Smooth muscle cell of the coronary artery (primary cell): ENCODE measurements at places on chromosomes 16 and 17. TPM values are rescaled to one million over a fixed set of nuclear protein-coding genes. Genes with fewer than 3 reads are reported as not detected.

The MNT gene
- total RNA-seq: 4.1 and 9.5 TPM in 2 replicates

The HBA2 gene
- 0.23 TPM in 1 of 2 replicates, not detected in the other for total RNA-seq

The SLC43A2 gene
- total RNA-seq: 7.8 and 16.5 TPM in 2 replicates

The PRKCA gene
- total RNA-seq: 12.4 and 19.1 TPM in 2 replicates

The SGCA gene
- total RNA-seq: 1.8 and 8.4 TPM in 2 replicates

The CHST6 gene
- 0.94 and 1.7 TPM in 2 replicates for total RNA-seq

The KCNAB3 gene
- total RNA-seq: 0.15 TPM in 1 of 2 replicates, not detected in the other

The BCL6B gene
- 0.30 and 0.47 TPM in 2 replicates for total RNA-seq

The CFAP97D1 gene
- total RNA-seq: under 0.01 TPM in 1 of 2 replicates, not detected in the other

The NCOR1 gene
- total RNA-seq: 60.7 and 66.1 TPM in 2 replicates

The MED13 gene
- total RNA-seq: 20.1 and 30.5 TPM in 2 replicates

The C1QTNF1 gene
- 98.7 and 160 TPM in 2 replicates for total RNA-seq

The OR2C1 gene
- 0.08 and 0.23 TPM in 2 replicates for total RNA-seq

The TM4SF5 gene
- total RNA-seq: not detected in 2 replicates

The C17orf50 gene
- total RNA-seq: not detected in 2 replicates

The KRT27 gene
- total RNA-seq: not detected in 2 replicates
